Activated naive CD8-positive, alpha-beta T cell treated with anti-CD3 and anti-CD28 coated beads for 36 hours (primary cell): ENCODE measurements at places on chromosomes 5 and 9.

DNA sequence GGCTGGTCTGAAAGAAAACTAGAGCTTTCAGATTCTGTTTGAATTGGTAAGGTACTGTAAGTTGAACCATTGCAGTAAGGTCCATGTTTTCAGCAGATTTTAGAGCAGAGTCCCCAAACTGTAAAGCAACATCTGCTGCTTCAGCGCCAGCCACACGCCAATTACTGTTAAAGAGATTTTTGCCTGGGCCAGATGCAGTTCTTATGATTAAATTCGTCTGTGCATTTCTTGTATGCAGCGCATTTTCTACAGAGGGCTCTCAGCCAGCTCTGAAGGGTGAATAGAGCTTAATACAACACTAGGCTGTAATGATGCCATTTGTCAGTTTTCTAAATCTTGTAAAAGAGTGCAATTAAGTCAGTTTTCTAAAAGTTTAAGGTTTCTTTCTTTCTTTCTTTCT is 246.3 kb downstream of the COX7C start:
- no peak for DNase-seq

DNA sequence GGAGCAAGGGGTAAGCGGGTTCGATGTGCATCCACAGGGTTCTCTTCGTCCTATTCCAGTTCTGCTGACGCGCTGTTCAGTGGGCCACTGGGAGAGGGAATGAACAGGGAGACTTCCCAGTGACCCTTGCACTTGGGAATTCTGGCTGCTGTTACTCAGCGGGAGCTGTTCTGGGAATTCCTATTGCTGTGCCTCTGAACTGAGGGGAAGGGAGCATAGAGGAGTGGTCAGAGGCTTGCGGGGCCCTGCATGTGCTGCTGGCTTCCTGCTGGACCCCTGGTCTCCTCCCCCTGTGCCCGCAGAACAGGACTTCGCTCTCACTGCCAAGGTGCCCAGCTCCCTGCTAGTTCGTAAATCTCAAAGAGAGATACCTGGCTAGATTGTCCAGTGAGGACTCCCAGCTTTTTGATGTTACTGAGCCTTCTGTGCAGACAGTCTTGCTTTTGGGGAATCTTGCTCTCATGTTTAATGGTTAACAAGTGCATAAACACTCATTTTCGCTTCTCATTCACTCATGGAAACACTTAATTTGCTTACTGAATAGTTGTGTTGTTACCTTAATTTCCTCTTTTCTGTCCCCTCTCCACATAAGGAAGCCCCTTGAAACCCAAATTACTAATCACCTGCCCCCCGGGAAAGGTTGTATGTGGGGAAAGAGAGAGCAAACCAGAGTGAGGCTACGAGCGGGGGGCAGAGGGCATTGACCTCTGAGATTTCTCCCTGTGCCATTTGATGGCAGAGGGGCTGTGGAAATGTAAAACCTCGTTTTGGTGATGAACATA is 5.9 kb downstream of the TRIO start:
- DNase-seq: no peak

DNA sequence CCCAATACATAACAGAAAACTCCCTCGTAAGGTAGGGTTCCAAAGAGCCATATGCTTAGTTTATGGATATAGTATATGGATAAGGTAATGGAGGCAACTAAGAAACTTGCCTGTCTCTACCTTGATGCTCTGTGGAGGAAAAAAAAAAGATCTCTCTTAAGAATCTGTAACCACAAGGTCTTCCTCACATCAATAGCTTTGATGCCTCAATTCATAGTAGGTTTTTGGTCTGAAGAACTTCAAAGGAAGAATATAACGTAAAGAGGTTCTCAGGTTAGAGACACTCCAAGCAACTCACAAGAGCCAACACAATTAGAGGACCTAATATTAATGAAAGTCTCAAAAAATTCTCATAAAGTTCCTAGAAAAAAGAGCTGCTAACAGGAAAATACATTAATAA is 140.2 kb downstream of the FBN2 start:
- DNase-seq: no peak

- no peak for DNase-seq
Measured at GRCh38 chr5:24080046-24080445, 564.7 kb downstream of the CDH10 start.

DNA sequence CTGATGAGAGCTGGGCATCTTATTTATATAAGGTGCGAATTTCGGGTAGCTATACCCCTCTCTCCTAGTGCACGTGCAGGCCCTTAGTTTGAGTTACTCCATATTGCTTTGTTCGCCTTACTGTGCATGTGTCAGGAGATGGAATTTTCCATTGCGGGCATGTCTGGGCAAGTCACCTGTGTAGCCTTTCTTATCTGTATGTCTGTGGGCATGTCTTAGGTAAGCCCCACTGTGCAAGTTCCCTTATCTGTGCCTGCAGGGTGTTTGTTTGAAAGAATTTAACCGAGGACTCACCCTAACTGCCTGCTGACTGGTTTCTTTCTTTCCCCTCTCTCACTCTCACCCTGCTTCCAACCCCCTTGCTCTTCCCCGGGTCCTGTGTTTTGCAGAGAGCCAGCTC is 140.7 kb upstream of the RANBP3L start:
- no peak for DNase-seq
